ENCODE measurements at places on chromosomes 5 and 9.

DNA sequence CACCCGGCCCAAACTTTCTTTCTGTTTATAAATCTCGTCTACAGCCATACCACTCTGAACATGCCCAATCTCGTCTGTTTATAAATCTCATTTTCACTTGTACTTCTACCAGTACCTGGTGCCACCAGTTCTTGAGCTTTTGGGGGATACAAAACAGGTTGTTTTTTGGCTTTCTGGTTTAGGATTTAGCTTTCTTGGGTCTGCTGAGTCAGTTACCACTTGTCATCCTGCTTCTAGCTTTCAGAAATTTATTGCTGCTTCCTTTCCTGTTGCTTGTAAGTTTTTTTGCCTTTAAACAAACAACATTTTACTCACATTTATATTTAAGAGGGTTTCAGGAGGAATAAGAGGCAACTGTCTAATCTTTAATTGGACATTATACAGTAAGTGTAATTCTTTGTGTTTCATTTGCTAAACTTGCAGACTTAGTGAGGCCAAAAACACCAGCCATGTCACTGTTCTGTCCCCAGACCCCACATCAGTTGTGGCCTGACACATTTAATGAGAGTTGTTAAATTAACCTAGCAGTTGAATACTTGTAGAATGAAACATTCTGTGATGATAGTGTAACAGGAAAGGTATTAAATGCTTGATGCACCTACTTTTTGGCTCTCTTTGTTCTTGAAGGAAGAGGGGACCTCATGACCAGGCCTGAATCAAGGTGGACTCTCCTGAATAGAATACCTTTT is 11.8 kb downstream of the NDFIP1 start:
- DNase-seq, result no peak

DNA sequence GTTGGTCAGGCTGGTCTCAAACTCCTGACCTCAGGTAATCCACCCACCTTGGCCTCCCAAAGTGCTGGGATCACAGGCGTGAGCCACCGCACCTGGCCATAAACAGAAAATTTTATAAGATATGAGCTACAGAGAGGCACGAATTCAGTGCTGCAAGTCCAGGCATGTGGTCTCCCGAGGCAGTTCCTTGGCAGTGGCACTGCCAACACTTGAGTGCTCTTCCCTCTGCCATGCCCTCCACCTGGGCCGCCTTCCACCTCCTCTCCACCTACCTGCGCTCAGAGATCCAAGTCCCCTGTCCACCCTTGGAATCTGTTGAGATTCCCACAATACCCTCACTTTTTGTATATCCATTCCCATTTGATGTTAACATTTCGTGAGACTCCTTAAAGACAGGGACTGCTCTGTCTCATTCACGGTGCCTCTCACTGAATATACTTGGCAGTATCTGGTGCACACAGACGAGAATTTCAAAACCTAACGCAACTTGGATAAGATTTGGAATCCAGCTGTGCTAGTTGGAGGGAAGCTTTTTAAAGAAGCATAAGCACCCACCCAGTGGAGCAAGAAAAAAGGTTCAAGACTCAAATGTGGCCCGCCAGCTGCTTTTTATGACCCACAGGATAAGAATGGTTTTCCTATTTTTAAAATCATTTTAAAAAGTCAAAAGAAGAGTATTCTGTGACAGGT is 68.3 kb downstream of the DCP2 start:
- no peak for DNase-seq

GRCh38 chr5:8458038-8458383 is 589.1 kb downstream of the MTRR start:
- no peak for DNase-seq

GRCh38 chr5:62606878-62607277 is 28.3 kb downstream of the LRRC70 start:
- no peak for DNase-seq

- DNase-seq, result no peak
Observed at GRCh38 chr5:1446602-1447343, 1.5 kb upstream of the SLC6A3 start.

- DNase-seq, result no peak
Observed at GRCh38 chr5:159286420-159287035, 23.4 kb downstream of the UBLCP1 start.

GRCh38 chr9:138098116-138098907 is 220.7 kb downstream of the CACNA1B start:
- DNase-seq, result no peak

- DNase-seq, result no peak
Observed at GRCh38 chr9:87842878-87843585, 39.6 kb upstream of the SPATA31E1 start.
